ENCODE measurements at places on chromosomes 5 and 9.

DNA sequence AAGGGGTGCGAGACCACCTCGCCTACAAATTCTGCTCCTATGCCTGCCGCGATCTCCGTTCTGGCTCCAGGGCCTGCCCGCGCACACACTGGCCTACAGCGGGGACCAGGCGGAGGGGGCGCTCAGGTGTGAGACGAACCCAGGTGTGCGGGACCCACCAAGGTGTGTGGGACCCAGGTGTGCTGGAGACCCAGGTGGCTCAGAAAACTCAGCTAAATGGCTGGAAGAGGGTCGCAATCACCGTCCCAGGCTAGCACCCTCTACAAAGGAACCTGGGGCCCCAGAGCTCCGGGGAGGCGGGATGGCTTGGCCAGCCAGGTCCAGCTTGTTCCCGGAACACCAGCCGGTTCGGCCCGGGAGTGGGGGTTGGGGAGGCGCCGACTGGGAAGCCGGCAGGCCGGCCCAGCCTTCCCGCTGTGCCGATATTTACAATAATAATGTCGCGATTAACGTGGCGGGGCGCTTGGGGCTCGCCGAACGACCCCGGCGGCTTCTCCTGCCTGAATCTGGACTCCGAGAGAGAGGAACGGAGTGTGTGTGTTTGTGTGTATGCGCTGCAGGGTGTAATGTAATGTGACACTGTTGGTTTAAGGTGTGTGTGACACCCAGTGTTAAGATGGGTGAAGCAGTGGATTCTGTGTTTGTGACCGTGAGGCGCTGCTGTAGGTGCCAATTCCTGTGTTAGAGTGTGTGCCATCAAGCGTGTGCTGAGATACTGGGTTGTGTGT is 1.4 kb downstream of the PCDH1 start:
- no peak overlapping the region for H3K27ac ChIP-seq
- peaks cover 30% of the 10 kb centered on the region for H3K4me1 ChIP-seq
- H3K4me3 ChIP-seq: peak overlapping the region; percentile 60
- peak; percentile 10 for DNase-seq
- no peaks in the 10 kb centered on the region for H3K36me3 ChIP-seq

- no peak overlapping the region for H3K27ac ChIP-seq
- no peak overlapping the region for H3K4me3 ChIP-seq
- H3K36me3 ChIP-seq: no peaks in the 10 kb centered on the region
- H3K27me3 ChIP-seq: no peaks in the 10 kb centered on the region
- H3K4me1 ChIP-seq: peaks cover 19% of the 10 kb centered on the region
- DNase-seq: no peak
Observed at GRCh38 chr9:87556039-87556438, 58.4 kb downstream of the DAPK1 start.

DNA sequence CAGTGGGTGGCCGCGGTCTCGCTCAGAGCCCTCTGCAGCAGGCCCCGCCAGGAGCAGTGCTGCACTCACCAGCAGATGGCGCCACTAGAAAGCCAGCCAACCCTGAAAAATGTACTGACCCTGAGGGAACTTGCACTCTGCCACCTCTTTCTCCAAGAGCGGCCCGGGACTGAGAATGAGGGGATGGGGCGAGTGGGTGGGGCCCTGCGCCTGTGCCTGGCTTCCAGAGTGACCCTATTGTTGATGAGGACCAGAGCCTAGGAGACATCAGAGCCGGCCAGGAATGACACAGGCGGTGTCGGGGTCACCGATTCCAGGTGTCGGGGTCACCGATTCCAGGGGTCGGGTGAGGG is 2.9 kb upstream of the IL17B start:
- no peak overlapping the region for H3K4me3 ChIP-seq
- DNase-seq: peak; percentile 80
- H3K4me1 ChIP-seq: peaks cover 13% of the 10 kb centered on the region
- no peaks in the 10 kb centered on the region for H3K36me3 ChIP-seq

DNA sequence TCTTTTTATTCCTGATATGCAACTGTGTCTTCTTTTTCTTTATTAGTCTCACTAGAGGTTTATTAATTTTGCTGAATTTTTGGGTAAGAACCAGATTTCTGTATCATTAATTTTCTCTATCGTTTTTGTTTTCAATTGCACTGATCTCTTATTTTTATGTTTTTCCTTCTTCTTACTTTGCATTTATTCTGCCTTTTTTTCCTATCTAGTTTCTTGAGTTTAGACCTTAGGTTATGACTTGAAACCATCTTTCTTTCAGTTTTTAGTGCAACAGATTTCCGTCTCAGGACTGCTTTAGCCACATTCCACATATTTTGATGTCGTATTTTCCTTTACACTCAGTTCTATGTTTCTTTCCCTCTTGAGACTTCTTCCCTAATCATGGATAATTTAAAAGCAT is 56.6 kb downstream of the IARS1 start:
- H3K4me1 ChIP-seq: peaks cover 3% of the 10 kb centered on the region
- no peaks in the 10 kb centered on the region for H3K27me3 ChIP-seq
- H3K4me3 ChIP-seq: no peak overlapping the region
- no peak overlapping the region for H3K27ac ChIP-seq
- peaks cover 24% of the 10 kb centered on the region for H3K36me3 ChIP-seq

DNA sequence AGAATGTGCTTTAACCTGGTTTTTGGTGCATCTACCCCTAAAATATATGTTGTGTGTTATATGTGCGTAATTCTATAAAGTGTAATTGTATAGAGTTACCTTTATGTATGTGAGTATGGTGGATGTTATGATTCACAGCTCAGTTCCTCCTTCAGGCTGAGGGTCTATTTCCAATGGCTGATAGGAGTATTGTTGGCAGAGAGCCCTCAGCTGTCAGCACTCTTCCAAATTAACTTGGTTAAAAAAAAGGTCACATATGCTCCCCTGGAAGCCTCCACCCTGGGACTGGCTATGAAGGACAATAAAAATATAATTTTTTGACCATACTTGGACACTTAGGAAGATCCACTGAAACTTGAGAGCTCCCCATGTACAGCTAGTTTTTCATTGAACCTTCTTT is 250.4 kb upstream of the CDH12 start:
- no peaks in the 10 kb centered on the region for H3K27me3 ChIP-seq
- no peak for DNase-seq
- H3K27ac ChIP-seq: no peak overlapping the region
- H3K4me1 ChIP-seq: no peaks in the 10 kb centered on the region

DNA sequence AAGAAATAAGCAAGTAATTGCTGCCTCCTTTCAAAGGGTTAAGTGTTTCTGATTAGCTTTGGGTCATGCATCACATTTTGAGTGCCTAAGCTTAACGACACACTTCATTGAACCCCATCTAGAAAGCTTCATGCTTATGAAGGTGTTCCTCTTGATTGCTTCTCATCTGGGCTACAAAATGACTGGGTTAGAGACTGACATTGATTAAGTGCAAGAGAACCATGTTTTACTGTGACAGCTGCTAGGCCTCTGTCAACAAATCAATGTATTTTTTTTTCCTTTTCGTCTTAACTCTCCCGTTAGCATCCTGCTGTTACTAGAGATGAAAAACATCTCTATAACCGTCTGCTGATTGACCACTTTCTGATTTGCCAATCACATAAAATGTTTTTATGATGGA is 725.0 kb downstream of the TLE1 start:
- no peaks in the 10 kb centered on the region for H3K4me1 ChIP-seq
- H3K4me3 ChIP-seq: no peak overlapping the region
- no peaks in the 10 kb centered on the region for H3K27me3 ChIP-seq
- no peaks in the 10 kb centered on the region for H3K36me3 ChIP-seq
- H3K27ac ChIP-seq: no peak overlapping the region

- H3K4me1 ChIP-seq: no peaks in the 10 kb centered on the region
- no peaks in the 10 kb centered on the region for H3K27me3 ChIP-seq
- no peak overlapping the region for H3K4me3 ChIP-seq
- DNase-seq: no peak
Observed at GRCh38 chr9:108724652-108725051, 131.1 kb downstream of the ACTL7B start.

GRCh38 chr5:33338336-33339110 is 102.2 kb upstream of the TARS1 start:
- H3K36me3 ChIP-seq: no peaks in the 10 kb centered on the region
- no peaks in the 10 kb centered on the region for H3K27me3 ChIP-seq
- no peak for DNase-seq

DNA sequence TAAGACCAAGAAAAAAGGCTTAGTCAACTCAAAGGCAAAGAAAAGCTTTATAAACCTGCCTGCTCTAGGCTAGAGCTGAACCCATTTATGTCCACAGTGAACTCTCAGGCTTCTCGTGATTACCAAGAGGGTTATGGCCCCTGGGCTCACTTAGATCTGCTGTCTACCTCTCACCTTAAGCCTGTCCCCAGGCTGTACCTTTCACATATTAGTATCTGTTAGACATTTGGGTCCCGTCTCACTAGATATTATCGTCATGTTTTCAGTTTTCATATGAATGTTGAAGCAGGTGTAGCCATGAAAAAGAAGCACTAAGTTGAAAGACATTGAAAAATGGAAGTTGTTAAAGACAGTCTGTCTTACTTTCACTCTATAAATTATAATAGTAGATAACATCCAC is 75.2 kb upstream of the COX7C start:
- H3K27me3 ChIP-seq: no peaks in the 10 kb centered on the region
- H3K4me3 ChIP-seq: no peak overlapping the region
- H3K27ac ChIP-seq: no peak overlapping the region
- no peak for DNase-seq
- H3K36me3 ChIP-seq: no peaks in the 10 kb centered on the region
- H3K4me1 ChIP-seq: no peaks in the 10 kb centered on the region

DNA sequence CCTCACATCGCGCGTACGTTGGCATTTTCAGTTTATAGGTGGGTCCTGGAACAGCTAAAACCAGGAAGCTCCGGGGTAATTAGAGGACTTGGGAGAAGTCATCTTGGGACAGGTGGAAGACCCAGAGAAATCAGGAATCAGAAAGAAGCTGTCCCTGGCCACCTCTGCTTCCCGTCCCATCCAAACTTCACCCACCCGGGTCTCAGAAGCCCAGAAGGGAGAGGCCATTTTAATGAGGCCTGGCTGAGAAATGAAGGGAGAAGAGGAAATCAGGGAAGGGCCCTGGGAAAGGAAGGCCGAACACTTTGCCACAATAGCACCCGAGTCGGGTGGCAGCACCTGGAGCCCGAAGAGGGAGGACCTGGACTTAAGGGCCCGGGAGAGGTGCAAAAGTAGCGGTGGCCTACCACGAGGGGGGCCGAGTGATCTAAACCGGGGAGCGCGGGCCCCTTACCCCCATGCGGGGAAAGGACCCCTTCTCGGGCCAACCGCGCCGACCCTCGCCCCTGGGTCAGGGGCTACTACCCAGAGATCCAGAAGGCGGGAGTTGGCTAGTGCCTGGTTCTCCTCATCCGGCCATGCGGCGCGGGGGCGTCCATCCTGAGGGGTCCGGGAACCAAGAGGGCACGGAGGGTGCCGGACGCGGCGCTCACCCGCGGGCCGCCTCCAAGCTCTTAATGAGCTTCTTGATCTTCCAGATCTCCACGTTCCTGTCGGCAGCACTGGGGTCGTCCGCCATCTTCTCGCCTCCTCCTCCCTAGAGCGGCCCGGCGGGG is 668 bp downstream of the ETF1 start:
- no peaks in the 10 kb centered on the region for H3K27me3 ChIP-seq
- peaks cover 9% of the 10 kb centered on the region for H3K4me1 ChIP-seq
- DNase-seq: no peak
- H3K36me3 ChIP-seq: peaks cover 22% of the 10 kb centered on the region
- peak overlapping the region; percentile 89 for H3K4me3 ChIP-seq
- peak overlapping the region; percentile 89 for H3K27ac ChIP-seq

DNA sequence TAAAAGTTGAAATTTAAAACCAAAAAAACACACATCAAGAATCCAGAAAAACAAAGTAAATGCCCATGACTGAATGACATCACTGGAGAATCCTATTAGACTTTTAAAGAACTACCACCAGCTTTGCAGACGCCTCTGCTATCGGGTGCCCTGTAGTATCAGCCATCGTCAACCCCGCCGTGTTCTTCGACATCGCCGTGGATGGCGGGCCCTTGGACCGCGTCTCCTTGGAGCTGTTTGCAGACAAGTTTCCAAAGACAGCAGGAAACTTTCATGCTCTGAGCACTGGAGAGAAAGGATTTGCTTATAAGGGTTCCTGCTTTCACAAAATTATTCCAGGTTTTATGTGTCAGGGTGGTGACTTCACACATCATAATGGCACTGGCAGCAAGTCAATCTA is 201.9 kb downstream of the DMAC1 start:
- H3K27ac ChIP-seq: no peak overlapping the region
- H3K4me1 ChIP-seq: no peaks in the 10 kb centered on the region
- no peak for DNase-seq
- no peaks in the 10 kb centered on the region for H3K27me3 ChIP-seq
- no peaks in the 10 kb centered on the region for H3K36me3 ChIP-seq

- H3K4me1 ChIP-seq: peaks cover 31% of the 10 kb centered on the region
- H3K4me3 ChIP-seq: no peak overlapping the region
- no peaks in the 10 kb centered on the region for H3K27me3 ChIP-seq
- peak overlapping the region; percentile 97 for H3K27ac ChIP-seq
Observed at GRCh38 chr9:95023217-95024003, 294.1 kb downstream of the FANCC start.

DNA sequence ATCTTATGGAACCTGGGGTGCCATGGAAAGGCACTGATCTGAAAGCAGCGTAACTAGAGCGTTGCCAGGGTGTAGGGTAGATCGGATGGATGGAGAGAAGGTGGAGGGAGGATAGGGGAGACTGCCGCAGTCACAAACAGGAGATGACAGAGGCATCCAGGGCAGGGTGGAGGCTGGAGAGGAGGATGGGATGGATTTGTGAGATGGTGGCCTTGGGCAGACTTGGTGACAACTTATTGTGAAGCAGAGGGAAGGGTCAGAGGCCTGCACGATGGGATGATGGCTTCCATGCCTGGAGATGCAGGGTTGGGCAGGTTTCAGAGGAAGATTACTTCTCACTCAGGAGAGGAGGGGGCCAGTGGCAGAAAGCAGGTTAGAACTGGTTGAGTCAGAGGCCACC is 2.4 kb downstream of the GLIPR2 start:
- H3K4me3 ChIP-seq: no peak overlapping the region
- peaks cover 34% of the 10 kb centered on the region for H3K4me1 ChIP-seq
- peaks cover 17% of the 10 kb centered on the region for H3K36me3 ChIP-seq
- no peak for DNase-seq

DNA sequence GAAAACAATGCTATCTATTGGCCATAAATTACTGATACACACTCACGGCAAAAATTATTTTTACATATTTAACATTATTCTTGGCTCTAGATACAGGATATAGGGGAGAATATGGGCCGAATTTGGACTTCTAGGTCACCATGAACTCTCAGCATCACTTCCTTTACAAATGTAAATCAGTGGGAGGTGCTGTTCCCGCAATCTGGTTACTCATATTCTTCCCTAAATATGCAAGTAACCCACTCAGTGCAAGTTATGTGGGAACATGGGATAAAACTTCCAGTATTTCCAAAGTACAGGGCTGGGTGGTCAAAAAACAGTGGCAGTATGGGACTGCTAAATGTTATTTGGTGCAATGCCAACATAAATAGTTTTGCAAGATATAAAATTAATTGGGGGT is 145.6 kb downstream of the PPP2R2B start:
- H3K4me3 ChIP-seq: no peak overlapping the region
- peak overlapping the region; percentile 39 for H3K27ac ChIP-seq
- H3K4me1 ChIP-seq: no peaks in the 10 kb centered on the region
- H3K36me3 ChIP-seq: no peaks in the 10 kb centered on the region
- no peaks in the 10 kb centered on the region for H3K27me3 ChIP-seq

- H3K4me1 ChIP-seq: peaks cover 2% of the 10 kb centered on the region
- DNase-seq: peak; percentile 66
Observed at GRCh38 chr9:69981686-69982445, 61.8 kb upstream of the MAMDC2 start.

Measured in mesenchymal stem cell (in vitro differentiated cells and primary cell).